Right renal pelvis (tissue), 4 donors: ENCODE measurements at places on chromosomes 5 and 9.

DNA sequence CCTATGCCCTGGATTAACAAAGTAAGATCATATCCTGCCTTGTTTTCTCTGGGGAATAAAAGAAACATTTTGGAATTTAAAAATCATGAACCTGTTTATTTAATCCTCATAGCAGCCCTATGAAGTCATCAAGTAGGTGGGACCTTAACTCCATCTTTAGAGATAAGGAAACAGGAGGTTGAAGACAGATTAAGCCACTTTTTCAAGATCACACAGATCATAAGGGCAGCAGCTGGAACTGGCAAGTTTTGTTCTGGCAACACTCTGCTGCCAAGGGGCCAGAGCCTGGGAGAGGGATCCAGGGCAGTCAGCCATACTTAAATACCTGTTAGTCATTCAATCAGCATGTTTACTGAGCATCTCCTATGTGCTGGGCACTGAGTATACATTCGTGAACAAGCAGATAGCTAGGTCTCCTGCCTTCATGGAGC, 63.7 kb downstream of the SLC1A1 start:
- no peak for DNase-seq

DNA sequence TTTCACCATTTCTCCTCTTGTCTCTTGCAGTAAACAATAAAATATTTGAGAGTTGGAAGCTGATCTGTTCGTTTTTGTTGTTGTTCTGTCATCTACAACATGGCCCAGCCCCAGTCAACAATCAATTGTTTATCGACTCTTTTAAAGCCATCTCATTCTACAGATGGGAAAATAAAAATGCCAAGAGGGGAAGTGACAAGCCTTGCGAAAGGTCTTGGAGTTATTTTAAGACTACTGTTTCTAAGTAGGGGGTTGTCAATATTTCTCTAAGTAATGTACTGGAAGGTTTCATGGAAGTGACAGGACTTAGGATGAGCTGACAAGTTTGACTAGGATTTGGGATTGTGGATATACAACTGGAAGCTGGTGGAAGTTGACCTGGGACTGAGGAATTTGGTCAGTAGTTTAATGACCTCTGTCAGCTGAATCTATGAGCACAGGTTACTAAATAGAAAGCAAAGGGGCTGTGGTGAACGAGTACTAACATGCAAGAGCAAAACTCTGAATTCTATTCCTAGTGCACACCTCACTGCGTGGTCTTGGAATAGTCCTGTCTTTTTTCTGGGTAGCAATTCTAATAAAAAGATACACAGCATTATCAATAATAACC, 57.5 kb upstream of the ADRB2 start:
- DNase-seq: no peak

DNA sequence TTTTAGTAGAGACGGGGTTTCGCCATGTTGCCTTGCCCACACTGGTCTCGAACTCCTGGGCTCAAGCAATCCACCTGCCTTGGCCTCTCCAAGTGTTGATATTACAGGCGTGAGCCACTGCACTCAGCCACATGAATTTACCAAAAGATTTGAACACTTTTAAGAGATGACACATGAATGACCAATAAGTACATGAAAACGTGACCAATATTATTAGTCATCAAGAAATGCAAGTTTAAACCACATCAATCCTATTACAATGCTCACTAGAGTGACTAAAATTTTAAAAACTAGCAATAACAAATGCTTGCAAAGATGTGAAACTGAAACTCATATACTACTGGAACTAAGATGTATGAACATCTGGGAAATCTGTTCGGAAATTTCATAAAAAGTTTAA, 54.3 kb downstream of the NR6A1 start:
- DNase-seq: no peak

GRCh38 chr5:107501965-107502675, 168.6 kb downstream of the EFNA5 start:
- DNase-seq: no peak

GRCh38 chr5:64921386-64921785, 152.7 kb downstream of the CWC27 start:
- DNase-seq: no peak

GRCh38 chr9:36676778-36677485, 104.2 kb downstream of the MELK start:
- no peak for DNase-seq

DNA sequence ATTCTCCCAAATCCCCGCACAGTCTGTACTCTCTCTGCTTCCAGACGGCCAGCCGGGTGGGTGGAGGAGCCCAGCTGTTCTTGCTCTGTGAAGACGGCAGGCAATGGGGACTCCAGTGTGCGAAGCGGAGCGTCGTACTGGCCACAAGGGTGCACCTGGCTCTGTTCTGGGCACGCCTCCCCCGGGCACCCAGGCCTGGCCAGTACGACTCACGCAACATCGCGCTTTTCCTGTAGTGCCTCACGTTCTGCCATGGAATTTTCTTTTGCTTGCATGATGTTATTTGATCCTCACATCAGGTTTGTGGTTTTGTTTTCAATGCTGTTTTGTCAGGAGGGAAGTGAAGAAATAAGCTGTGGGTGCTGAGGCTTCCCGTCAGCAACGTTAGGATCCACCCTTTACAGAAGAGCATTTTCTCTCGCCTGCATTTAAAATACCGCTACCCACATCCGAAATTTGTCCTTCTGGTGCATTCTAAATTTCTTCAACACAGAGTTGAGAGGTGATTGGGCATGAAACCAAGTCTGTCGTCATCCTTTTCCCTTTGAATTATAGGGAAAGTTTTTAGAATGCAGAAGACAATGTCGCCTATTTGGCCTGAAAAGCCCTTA, 311.7 kb downstream of the TRIM36 start:
- no peak for DNase-seq

- no peak for DNase-seq
These were observed 1168.2 kb downstream of the CDH12 start for GRCh38 chr5:21684992-21685391.

DNA sequence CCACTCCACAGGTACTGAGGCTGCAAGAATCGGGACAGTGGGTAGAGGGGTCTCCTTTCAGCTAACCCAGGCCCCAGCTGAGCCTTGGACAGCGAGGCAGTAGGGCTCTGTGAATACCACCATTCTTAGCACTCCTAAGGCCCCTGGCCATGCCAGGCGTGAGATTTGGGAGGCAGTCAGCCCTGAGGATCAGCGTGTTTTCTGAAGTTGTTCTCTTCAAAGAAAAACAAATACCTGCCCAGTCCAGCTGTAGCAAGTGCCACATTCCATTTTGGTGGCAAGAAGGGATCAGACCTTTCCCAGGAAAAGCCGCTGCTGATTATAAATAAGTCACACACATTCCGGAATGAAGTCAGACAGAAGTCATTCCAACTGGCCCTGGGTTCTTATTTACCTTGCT, 47.8 kb downstream of the RALGPS1 start:
- DNase-seq: no peak
